NCI-H1694 (cell line): ENCODE measurements at places on chromosomes 7 and 10.

DNA sequence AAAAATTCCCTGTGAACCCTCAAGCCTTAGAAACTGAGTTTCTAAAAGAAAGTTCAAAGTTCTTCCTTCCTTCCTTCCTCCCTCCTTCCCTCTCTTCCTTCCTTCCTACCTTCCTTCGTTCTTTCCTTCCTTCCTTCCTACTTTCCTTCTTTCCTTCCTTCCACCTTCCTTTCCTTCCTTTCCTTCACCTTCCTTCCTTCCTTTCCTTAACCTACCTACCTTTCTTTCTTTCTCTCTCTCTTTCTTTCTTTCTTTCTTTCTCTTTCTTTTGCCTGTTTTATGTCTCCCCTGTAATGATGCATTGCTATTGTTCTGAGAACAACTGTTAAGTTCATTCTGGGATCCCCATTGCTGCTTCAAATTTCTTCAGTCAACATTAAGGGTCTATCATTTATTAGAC, 551.1 kb downstream of the TFEC start:
- DNase-seq: no peak

DNA sequence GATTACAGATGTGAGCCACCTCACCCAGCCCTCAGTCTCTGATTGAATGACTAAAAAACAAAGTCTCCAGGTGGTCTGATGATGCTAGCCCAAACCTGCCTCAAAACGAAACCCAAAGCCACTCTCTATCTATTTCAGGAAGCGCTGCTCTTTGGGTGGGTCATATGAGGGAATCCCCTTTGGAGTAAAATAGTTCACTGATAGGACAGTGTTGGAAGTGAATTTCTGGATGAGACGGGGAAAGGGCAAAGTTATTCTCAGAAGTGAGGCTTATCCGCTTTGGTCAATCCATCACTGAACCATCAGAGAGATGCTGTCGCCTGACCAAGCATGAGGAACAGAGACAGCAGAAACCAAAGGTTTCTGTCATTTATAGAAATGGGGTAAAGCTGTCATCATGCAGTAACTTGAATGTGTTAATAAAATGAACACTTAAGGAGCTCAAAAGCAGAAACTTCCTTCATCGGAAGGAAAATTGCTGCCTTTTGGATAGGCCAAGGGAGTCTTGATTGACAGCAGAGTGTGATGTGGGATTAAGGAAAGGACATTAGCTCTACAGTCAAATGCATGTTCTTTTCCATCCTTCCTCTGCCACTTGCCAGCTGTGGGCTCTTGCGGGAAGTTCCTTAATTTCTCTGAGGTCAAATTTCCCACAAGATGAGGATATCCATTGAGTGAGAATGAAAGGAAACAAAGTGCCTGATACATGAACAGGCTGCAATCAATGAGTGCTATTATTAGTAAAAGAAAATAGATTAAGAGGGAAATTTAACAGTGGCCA, 64.9 kb upstream of the C1QL3 start:
- DNase-seq: no peak

- DNase-seq: peak; percentile 18
These were observed 75.8 kb downstream of the ENO4 start for GRCh38 chr10:116925056-116925455.

- peak; percentile 4 for DNase-seq
These were observed 18.0 kb downstream of the RNLS start for GRCh38 chr10:88565072-88565471.

DNA sequence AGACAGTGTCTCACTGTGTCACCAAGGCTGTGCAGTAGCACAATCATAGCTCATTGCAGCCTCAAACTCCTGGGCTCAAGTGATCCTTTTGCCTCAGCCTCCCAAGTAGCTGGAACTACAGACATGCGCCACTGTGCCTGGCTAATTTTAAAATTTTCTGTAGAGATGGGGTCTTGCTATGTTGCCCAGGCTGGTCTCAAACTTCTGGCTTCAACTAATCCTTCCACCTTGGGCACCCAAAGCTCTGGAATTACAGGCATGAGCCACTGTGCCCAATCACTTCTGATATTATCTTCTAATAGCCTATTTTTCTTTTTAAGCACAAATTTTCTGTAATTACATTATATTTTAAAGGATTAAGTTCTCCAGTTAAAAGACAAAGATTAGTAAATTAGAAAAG, 42.6 kb upstream of the ZC3HAV1 start:
- DNase-seq: no peak

DNA sequence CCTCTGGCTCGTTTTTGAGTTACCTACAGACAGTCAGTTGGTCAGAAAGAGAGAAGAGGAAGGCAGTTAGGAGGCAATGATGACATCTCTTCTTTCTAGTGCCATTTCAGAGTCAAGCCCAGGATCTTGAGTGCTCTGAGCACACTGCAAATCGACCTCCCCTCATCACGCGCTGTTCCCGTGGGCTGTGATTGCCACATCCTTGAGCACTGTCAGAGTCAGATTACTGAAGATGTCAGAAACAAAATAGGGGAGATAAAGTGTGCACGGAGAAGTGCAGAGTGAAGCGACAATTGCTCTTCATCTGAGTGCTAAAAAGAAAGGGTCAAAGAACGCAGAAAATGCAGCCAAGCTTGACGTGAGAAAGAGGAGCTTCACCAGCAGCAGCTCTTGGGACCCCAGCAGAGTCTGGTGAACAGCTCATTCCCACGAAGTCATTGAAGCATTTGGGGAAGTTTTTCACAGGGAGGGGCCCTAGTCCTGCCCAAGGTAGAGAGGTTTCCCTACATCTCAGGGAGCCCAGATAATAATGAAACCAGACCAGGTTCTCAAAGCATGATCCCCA, 661.7 kb upstream of the AUTS2 start:
- no peak for DNase-seq

- DNase-seq: no peak
These were observed 271.3 kb upstream of the CACNA2D1 start for GRCh38 chr7:82714883-82715282.

- DNase-seq: peak; percentile 52
These were observed 282.8 kb downstream of the RPS24 start for GRCh38 chr10:78316451-78316931.

GRCh38 chr7:122269241-122269640, 35.3 kb downstream of the FEZF1 start:
- DNase-seq: no peak

- peak; percentile 69 for DNase-seq
These were observed 142.4 kb downstream of the SH3PXD2A start for GRCh38 chr10:103712898-103713498.

GRCh38 chr10:26714415-26715136, 17.1 kb downstream of the PDSS1 start:
- DNase-seq: no peak

- no peak for DNase-seq
These were observed 124.8 kb downstream of the MPP7 start for GRCh38 chr10:28177944-28178637.
